NCI-H2227 treated with DMSO at 0.1 percent for 48 hours (cell line): ENCODE measurements at places on chromosomes 12 and 14.

DNA sequence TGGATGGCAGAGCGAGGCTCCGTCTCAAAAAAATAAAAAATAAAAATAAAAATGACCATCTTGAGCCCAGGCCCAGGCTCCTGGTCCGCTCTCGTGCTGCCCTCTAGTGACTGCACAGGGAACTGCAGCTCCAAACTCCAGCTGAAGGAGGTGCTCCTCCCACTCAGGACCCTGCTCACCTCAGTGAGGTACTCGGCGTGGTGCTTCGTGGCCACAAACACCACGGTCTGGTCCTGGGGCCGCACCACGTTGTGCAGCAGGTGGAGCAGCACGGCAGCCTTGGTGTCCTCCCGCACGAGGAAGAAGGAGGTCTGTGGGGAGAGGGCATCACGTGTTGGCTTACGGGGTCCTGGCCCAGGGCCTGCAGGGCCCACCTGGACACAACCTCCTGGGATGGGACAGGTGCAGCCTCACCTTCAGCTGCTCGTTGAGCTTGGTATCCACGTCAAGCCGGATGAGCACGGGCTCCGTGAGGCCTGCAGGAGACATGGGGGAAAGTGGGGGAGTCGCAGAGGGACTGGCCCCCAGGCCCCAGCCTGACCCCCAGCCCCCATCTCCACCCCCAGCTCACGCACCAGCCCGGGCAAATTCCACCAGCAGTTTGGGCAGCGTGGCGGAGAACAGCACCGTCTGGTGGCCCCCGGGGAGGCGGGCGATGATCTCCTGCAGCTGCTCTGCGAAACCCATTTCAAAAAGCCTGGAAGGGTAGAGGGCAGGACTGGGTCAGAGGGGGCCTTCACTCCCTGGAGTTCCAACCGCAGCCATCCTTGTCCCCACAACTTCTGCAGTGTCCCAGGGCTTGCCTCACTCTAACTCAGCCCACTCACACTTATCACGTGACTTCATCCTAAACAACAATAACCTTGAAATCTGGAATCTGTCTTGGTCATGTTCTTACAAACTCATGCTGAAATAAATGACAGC, 10.6 kb downstream of the DDX54 start:
- DNase-seq, result peak; percentile 58

DNA sequence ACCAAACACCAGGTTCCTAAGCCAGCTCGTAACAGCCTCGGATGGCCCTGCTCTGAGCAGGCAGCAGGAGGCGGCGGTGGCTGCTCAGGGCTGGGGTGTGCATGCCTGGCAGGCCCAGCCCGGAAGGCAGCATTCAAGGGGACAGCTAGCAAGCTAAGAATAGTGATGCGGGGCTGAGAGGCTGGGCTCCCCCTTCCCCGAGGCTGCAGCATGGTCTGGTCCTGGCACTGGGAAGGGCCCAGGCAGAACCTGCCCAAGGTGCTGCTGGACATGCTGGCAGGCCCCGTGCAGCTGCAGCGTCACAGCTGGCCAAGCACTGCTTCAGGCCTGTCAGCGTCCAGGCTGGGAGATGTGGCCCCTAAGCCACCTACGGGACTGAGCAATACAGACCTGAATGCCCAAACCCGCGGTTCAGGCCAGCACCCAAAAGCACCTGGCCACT, 26.4 kb upstream of the NUDT14 start:
- no peak for DNase-seq

- DNase-seq, result no peak
These were observed 255.8 kb upstream of the FOXN3 start for GRCh38 chr14:89672636-89673511.

DNA sequence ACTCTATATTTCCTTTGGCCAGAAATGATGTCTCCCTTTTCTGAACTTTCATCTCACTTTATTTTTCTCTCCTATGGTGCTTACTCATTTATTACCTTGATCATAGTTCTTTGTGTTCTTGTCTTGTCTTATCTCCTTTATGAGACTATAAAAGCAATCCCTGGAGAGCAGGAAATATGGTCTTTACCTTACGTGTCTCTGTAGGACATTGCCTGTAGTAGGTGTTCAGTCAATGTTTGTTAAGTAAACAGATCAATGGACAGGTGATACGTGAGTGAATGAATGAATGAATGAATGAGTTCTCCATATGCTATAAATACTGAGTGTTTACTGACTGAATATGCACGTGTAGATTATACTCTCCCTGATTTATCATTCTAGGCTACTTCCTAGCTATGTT, 193.7 kb upstream of the HMGA2 start:
- DNase-seq, result no peak

GRCh38 chr12:114344303-114344663, 61.7 kb downstream of the TBX5 start:
- DNase-seq, result no peak

DNA sequence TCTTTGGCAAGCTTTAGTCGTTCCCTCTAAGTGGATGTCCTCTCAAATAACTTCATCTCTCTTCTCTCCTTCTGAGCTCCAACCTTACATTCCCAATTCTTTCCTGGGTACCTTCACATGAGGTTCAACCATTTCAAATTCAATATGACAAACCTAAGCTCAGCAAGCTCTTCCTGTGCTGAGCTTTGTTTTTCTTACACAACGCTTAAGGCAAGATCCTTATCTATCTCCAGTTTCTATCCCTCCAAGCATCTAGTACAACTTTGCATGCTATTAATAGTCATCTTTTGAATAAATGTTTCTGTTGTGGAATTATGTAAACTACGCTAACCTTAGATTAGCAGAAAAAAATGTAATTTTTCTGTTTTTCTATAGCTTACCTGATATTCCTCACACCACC, 63.7 kb upstream of the IFNG-AS1 start:
- DNase-seq, result no peak

DNA sequence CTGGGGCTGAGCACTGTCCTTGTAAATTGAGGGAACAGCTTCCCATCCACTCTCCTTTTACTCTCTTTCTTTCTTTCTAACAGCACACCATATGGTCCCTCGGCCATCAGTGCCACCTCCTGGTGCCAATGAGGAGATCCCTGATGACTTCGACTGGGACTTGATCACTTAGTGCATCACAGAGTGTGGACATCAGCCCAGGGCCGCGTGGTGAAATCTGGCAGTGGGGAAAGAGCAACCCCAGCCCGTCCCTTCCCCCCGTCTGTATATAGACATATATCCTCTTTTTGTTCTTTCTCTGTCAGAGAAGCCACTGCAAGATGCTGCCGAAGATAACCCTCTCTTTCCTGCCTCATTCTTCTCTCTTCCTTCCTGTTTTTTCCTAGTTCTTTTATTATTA, 13.5 kb downstream of the C3AR1 start:
- DNase-seq, result no peak

- no peak for DNase-seq
These were observed 57.0 kb downstream of the TEAD4 start for GRCh38 chr12:3016191-3016590.

DNA sequence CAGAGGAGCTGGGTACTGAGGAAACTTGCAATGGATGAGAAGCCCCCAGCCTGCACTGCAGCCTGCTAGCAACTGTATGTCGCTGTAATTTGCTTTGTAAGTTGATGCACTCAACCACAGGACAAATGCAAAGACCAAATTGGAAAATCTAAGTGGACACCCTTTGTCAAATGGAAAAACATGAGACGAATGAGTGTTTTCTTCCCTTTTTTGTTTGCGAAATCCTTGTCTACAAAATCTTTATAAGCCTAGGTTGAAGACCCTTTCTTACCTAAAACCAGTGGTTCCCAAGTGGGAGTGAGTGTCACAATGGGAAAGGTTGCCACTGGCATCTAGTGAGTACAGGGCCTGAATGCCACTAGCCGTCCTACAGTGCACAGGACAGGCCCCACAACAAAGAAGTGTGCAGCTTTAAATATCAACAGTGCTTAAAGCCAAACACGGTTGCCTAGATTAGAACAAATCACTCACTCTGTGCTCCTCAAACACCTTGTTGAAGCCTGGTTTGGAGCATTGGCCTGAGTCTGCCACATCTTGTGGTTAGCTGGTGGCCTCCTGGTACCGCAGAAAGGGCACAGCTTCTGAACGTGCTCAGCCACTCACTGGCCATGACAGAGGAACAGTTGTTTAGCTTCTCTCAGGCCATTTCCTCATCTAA, 7.6 kb upstream of the VASH1 start:
- DNase-seq, result no peak

DNA sequence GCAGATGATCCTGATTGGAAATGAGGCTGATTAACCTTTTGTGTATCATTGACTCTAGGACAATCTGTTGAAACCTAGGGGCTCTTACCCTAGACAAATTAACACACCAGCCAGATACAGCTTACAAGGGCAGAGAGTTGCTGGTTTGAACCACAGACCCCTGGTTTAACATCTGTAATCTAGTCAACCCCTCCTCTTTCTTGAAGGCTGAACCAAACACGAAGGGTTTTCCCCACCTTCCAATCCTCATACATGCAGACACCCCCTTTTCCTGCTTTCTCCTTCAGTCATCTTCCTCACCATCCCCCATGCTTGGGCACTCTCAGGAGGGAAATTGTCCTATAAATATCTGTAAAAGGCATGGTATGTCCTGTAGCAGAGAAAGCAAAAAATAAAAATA, 126.0 kb upstream of the HIF1A start:
- no peak for DNase-seq

GRCh38 chr12:108858311-108859074, 1.1 kb upstream of the SSH1 start:
- no peak for DNase-seq

- DNase-seq, result no peak
These were observed 30.4 kb downstream of the RTL1 start for GRCh38 chr14:100873096-100873482.

- no peak for DNase-seq
These were observed 191.9 kb downstream of the EPS8 start for GRCh38 chr12:15597125-15597830.

GRCh38 chr14:34355584-34356263, 106.3 kb downstream of the SPTSSA start:
- DNase-seq, result no peak

GRCh38 chr12:132170094-132170636, 25.9 kb downstream of the NOC4L start:
- DNase-seq, result no peak

GRCh38 chr12:9588749-9589148, 19.0 kb downstream of the KLRB1 start:
- no peak for DNase-seq

GRCh38 chr12:1605129-1606020, 11.0 kb upstream of the FBXL14 start:
- DNase-seq, result no peak

DNA sequence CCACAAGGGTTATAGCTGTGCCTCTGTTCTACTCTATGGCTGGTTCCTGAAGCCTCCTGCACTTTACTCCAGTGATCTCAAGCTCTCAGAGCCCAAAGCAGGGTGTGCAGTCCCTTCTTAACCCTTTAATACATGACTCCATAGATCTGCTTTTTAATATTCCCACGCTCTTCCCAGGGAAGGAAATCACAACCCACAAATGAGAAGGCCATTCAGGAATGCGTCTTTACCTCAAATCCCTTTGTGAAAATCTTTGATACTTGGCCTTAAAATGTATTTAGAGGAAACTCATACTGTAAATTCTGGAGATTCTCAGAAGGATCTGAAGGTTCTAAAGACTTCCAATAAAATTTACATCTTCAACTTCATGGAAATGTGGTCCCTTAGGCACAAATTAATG, 17.0 kb downstream of the NID2 start:
- DNase-seq, result no peak

GRCh38 chr12:40104461-40105264, 1.2 kb downstream of the SLC2A13 start:
- DNase-seq, result no peak

DNA sequence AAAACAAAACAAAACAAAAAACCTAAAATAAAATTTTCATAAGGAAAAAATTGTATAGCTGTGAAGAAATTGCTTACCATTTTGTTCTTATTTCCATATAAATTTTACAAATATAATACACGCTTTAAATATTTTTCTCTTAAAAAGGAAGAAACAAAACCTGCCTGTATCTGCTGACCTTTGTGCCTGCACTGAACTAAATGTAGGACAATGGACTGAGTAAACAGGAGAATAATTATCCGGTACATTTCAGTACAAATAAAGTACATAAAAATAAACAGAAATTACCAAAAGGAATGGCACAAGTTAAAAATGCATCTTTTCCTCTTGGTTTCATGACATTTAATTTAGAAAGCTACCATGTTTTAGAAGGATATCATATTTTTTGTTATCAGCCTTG, 112.3 kb downstream of the DNAI7 start:
- DNase-seq, result no peak

DNA sequence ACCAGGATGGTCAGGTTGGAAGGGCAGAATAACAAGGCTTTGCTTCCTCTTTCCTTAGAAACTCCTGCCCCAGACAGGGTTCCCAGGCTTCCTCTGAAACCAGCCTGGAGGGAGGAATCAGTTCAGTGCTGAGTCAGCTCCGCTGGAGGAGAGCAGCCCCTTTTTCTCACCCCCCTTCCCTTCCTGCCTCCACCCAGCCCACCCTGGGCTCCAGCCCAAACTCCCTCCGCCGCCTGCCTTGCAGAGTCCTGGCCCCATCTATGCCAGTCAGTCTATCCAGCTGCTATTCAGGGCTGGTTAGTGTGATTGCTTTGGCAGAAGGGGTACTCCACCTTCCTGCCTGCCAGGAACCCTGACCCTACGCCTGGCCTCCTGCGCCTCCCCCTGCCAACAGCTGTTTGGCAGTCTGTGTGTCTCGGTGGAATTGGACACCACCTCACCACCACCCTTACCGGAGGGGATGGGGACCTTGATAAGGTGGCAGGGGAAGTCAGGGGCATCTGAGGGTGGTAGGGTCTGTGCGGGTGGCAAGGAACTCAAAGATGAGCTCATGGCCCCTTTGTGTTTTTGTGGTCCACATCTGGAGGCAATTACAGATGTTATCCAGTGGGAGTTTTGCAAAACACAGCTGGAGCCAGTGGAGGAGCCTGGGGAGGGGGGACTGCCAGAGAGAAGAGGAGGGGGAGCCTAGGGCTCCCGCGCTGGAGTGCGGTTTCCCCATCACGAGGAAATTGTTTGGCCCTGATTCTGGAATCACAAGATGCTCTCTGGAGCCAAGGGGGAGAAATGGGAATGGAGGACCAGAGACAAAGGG, 12.2 kb downstream of the MMP14 start:
- no peak for DNase-seq

DNA sequence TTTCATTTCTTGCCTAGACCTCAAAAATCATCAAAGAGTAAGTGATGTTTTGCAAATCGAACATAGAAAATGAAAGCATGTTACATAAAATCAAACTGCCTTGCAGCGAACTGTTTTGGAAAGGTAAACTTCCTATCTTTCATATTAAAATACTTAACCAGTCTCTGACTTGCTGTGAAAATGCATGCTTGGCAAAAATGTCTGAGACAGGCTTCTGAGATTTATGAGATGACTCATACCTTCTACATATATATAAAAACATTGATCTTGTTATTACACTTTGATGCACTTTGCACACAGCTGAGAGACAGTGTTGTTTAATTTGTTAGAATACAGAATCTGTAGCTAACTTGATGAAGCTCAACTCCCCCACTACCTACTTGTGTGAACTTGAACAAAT, 179.1 kb downstream of the KITLG start:
- no peak for DNase-seq

GRCh38 chr12:115632308-115632707, 645.2 kb downstream of the MED13L start:
- no peak for DNase-seq
